ENCODE measurements at places on chromosomes 11 and 22.
A peak's percentile ranks its signal among the peaks of the same experiment; 100 is the strongest.

DNA sequence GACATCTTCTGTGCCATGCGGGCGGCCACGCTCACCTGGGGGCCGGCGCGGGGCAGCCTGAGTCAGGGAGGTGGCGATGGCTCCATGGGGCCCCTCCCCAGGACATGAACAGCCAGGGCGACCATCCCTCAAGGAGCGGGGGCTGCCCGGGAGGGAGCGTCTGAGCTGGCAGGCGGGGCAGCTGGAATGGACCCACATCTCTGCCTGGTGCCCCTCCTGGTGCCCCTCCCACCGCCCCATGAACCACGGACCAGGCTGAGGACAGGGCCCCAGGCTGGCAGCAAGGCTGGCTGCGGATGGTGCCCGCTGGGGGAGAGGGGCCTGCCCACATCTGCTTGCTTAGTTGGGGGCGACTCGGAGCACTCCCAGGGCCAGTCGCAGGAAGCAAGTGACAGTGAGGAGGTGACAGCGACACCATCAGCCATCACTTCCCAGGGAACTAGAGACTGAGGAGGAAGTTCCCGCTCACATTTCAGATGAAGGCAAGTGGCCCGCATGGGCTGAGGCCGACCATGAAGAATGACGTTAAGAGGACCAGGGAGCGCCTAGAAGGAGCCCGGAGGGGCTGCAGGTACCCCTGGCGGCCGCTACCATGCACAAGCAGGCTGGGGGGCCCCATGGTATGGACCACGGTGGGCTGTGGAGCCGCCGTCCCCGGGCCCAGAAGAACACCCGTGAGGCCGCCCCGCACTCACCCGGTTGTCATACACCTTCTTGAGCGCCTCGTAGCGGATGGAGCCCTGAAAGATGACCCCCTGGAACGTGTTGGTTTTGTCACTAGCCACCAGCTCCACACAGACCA, 37.3 kb downstream of the KIAA0930 start:
- DNase-seq: no peak

GRCh38 chr11:35418282-35419183, 825 bp downstream of the SLC1A2 start:
- peak; percentile 6 for DNase-seq

DNA sequence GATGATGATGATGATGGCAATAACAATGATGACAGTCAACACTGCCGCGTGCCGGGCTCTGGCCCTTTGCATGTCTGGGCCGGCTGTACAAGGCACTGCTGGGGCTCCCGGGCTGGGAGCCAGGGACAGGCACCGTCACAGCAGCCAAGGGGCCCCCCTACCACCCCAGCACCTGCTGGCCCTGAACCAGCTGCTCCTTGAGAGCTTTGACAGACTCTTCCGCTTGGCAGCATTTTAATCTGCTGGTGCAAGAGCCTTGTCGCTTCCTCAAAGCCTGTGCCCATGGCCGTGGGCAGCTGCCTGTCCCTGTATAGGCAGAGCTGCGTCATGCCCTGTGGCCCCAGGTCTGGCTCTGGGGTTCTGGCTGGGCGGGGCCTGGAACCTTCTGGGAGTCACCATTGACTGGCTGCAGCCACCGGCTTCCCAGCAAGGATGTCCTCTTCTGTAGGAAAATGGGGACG, 12.9 kb upstream of the MUC6 start:
- no peak for DNase-seq

DNA sequence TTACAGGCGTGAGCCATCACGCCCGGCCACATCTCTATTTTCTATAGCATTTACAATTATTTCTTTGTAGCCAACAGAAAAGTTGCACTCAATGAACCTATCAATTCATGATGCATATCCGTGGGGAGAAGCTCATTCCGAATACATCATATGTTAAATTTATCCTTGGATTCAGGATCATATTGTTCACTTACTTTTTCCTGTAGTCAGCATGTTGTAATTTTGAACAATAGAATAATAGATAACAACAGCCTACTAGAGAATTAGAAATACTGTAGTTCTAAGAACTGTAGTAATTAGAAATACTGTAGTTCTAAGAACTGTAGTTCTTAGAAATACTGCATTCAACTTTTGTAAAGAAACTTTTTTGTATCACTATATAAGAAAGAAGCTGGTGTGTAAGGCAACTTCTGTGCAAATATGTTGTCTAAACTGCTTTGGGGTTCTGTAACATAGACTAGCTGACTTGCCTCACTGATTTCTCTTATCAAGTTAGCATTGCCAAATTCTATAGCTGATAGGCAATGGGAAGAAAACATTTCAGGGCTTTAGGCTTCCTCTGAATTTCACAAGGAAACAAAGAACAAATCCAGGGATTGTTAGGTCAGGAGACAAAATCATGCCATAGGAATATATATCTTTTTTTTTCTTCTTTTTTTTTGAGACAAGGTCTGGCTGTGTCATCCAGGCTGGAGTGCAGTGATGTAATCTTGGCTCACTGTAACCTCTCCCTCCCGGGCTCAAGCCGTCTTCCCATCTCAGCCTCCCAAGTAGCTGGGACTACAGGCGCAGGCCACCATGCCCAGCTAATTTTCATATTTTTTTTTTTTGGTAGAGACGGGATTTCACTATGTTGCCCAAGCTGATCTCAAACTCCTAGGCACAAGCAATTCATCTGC, 91.9 kb downstream of the CSTPP1 start:
- DNase-seq: no peak

DNA sequence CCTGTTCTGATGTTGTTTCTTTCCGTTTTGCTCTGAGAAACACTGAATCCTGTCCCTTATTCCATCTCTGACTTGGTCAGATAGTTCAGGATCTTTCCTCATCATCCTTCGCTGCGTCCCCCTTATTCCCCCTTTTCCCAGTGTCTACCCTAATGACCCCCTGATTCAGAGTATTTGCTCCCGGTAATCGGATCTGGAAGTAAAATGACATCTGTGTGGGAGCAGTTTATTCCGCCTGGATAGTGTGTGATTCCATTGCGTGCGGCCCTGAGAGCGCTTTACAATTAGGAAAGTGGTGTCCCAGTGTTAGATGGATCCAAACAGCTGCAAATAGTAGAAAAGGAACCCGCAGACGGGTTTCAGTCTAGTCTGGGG, 606 bp downstream of the DRG1 start:
- no peak for DNase-seq

GRCh38 chr22:23652711-23653110, 20.6 kb upstream of the DRICH1 start:
- no peak for DNase-seq

DNA sequence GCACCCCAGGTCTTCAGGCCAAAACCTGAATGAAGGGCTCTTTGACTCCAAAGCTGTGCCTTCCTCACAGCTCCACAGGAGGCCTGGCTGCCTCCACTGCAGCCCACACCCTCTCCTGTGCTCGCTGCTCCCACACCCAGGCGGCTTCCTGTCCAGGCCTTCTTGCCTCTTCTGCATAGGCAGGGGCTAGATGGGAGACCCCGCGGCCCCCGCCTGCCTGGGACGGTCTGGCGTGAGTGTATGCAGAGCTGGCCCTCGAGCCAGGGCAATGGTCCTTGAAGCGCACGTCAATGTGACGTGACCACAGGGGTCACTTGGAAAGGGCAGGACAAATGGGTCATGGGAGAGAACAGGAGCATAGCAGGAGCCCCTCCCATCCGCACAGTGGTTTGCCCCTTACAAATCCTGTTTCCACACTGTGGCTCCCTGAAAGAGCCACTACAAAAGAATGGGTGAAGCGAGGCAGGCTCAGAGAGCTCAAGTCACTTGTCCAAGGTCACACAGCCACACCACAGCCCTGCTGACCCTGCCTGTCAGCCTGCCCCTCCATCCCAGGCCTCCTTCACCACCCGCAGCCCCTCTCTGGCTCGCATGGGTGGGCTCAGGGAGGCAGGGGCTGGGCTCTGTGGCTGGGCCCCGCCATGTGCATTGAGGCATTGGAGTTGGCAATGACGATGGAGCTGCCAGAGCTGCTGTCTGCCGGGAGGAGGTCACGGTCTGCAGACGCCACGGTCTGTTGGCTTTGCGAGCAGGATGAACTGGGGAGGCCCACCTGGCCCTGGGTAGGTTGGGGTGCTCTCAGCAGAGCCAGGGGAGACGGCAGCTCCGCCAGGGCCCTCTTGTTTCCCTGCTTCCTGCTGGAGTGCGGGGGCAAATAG, 71.2 kb upstream of the WNT11 start:
- no peak for DNase-seq

GRCh38 chr11:61776561-61777075, 15.8 kb downstream of the TMEM258 start:
- DNase-seq: peak; percentile 76

DNA sequence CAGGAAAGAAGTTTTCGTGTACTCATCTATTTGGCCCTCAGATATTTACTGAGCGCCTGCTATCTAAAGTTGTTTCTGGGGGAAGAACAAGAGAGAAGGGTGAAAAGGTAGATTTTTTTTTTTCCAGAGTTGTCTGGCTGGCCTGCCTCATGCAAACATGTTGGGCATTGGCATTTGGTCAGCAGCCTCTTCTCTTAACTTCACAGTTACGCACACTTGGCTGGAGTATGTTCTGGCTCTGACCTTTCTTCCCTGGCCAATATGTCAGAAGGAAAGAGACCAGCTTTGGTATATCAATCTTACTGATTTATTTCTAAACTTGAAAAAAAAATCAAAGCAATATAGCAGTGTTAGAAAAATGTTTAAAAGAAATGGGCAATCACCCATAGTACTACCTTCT, 54.2 kb upstream of the GRAMD1B start:
- no peak for DNase-seq

DNA sequence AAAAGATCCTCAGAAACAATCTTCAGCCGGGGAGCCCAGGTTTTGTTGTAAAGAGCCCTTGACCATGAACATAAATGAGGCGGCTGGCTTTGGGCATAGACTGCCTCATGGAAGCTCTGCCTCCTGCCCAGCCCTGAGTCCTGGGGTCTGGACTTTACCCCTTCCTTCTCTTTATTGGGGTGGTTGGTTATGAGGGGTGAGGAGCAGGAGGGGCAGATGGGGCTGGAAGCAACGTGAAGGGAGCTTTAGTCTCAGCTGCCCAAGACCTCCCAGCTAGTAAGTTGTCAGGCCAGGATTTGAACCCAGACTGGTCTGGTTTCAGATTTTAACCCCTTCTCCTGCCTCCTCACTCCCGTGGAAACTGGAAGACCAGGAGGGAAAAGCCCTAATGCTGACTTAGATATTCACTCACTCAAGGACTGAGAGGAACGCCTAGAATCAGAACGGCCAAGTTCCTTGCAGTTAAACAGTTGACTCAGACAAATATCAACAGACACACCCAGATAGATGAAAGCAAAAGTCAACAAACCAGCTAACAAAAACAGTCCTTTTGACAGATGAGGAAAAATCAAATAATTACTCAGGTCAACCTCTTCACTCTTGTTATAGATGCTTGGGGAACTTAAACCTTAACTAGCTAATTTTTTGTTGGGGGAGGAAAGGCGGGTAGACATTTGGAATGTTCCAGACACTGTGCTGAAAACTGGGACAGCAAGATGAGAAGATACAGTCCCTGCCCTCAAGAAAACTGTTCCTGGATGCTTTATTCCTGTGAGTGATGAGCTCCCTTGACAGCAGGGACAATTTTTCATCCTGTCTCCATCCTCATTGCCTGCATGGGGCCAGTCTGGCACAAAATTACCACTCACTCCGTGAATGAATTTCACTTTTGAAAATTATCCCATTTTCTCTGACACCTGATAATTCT, 20.8 kb upstream of the ARRB1 start:
- no peak for DNase-seq

DNA sequence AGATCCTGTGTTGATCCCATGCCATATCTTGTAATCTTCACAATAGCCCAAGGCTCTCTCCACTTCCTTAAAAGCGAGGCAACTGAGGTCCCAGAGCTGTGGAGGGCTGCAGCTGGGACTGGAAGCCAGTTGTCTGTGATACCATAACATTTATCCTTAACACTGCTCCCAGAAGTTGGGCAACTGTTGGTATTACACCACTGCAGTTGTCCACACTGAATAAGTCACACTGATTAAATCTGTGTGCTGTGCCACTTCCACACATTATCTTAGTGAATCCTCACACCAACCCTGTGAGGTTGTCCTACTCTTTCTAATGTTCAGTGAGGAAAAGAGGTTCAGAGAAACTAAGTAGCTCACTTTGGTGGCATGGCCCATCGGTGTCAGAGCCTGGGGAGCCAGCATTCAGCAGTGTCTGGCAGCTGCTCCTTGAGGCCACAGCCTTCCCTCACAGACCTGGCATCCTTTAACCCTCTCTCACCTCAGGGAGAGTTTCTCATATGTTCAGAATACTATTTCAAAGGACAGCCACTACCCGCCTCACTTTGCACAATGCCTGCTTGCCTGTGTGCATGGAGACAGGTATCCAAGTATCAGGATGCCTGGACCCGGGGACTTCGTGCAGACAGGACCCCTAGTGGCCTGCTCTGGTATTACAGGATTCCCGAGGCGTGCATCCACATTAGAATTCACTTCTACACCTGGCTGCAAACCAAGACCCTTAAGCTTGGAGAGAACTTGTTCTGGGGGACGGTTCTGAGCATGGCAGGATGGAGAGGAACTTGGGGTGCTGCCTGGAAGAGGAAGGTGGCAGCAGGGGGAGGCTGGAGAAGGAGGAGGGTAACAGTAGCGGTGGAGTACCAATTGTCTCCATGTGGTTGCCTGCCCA, 221.9 kb upstream of the TBCEL start:
- DNase-seq: peak; percentile 32

DNA sequence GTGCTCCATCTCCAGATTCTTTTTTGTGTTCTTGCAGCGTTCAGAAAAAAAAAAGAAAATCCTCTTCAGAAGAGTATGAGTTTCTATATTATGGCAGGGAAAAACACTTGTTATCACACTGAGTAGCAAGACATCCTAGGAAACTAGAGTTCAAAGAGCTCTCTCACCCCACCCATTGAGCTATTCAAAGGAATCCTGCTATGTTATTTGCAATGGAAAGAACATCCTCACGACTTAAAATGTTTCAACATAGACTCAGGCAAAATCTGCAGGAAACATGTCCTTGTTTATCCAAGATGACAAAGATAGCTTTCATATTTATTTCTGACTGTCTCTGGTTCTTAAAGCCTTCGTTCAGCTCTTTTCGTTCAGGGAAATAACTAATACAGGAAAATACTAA, 331.6 kb upstream of the ANO5 start:
- no peak for DNase-seq

DNA sequence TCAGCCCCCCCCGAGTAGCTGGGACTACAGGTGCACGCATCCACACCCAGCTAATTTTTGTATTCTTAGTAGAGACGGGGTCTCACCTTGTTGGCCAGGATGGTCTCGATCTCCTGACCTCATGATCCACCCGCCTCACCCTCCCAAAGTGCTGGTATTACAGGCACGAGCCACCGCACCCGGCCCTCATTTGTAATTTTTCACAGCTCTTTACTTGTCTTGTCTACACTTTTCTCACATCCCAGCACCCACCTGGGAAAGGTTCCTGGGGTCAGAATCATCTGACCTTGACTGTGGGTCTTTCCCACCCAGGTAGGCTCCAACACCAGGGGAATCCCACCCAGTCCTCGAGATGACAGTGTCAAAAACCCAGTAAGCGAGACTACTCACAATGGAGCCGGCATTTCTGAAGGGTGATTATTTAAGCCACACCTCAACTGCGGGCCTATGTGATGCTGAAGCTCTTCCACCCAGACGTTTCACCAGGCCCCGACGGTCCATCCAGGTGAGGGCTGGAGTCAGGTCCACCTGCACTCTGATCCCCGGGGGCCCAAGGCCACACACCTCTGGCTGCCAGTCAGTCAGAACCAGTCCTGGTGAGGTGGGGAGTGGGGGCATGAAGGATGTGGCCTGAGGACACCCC, 23.4 kb downstream of the CELSR1 start:
- DNase-seq: no peak
